ENCODE measurements at places on chromosomes 16 and 17. TPM values are rescaled to one million over a fixed set of nuclear protein-coding genes. Genes with fewer than 3 reads are reported as not detected.

The TMC8 gene
- total RNA-seq = not detected

The TANGO6 gene
- total RNA-seq = 19.7 TPM

DNA sequence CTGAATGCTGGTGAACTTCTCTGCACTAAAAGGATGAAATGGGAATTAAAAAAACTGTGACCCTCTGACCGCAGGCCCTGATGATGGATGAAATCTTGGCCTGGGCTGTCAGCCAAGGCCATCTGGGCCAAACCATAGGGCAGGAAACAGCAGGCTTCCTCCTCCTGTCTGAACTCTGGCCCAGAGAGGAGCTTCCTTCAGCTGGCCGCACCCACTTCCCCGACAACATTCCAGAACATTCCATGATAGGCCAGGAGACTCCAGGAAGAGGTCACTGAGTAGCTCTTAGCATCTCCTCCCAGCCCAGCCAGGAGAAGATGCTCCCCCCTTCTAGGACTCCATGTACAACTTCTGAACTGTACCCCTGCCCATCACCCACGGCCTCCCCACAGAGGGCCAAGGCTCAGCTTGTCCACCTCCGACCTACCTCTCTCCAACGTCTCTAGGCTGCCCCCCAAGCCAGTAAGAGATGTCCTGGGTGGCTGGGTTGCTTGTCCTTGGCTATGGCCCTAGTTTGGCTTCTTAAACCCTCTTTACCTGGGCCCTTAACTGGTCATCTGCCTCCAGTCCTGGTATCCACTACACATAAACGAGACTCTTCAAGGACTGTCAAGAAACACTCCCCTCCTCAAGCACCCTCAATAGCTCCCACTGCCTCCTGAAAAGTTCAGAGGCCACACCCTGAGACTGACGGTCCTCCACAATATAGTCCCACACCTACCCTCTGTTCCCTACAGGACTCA, 1.7 kb downstream of the RPH3AL start:
- DNase-seq = no peak

DNA sequence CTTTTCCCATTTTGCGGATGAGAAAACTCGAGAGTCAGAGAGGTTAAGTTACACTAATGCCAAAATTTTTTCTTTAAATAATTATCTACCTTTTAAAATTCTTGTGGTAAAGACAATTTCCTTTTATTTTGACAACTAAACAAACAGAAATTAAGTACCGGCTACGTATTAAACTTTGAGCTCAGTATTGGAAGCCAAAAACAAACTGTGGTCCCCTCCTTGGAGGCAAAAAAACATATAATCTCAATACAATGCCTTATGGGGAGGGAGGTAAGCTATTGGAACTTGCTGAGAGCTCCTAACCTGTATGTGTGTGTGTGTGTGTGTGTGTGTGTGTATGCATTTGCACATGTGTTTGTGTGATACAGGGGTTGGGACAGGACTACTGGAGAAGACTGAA, 2.2 kb downstream of the KRTAP2-4 start:
- no peak for DNase-seq

- DNase-seq = no peak
Measured at GRCh38 chr17:2798678-2799077, 2.4 kb downstream of the RAP1GAP2 start.

DNA sequence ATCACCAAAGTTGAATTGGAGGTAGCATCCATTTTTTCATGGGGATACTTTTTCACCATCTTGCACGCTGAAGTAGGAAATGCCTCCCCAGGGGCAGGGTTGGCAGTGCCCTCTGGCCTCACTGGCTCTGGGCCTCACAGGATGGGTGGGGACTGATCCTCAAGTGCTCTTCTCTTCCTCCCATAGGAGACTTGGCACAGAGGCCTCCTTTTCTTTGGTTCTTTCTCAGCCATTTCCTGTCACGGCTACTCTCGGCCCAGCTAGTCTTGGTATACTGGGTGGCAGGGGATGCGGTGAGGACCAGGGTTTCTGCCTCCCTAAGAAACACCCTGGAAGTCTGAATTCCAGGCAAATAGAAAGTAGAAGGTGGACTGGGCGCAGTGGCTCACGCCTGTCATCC, 58.2 kb downstream of the PECAM1 start:
- DNase-seq = no peak

The TMEM204 gene
- 7.0 TPM for total RNA-seq

- no peak for DNase-seq
Measured at GRCh38 chr16:47016700-47017133, 43.2 kb upstream of the DNAJA2 start.

GRCh38 chr17:78939615-78940014, 14.4 kb upstream of the TIMP2 start:
- peak; percentile 52 for DNase-seq

GRCh38 chr17:37481001-37481665, 8.6 kb upstream of the DUSP14 start:
- DNase-seq = no peak

DNA sequence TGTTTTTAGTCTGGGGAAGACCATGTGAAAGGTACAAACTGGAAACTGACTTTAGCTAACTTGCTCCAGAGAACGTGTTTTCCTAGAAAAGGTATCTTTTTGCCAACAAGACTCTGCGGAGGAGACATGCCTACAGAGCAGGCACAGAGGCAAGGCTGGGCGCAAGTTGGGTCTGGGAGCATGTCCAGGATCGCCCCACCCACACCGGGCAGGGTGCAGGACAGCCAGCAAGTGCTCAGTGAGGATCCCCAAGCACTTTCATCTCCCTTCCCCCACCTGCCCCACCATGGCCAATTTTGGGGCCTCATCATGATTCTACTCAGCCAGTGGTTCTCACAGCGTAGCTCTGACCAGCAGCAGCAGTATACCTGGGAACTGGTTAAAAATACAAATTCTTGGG, 18.2 kb upstream of the ROGDI start:
- no peak for DNase-seq

DNA sequence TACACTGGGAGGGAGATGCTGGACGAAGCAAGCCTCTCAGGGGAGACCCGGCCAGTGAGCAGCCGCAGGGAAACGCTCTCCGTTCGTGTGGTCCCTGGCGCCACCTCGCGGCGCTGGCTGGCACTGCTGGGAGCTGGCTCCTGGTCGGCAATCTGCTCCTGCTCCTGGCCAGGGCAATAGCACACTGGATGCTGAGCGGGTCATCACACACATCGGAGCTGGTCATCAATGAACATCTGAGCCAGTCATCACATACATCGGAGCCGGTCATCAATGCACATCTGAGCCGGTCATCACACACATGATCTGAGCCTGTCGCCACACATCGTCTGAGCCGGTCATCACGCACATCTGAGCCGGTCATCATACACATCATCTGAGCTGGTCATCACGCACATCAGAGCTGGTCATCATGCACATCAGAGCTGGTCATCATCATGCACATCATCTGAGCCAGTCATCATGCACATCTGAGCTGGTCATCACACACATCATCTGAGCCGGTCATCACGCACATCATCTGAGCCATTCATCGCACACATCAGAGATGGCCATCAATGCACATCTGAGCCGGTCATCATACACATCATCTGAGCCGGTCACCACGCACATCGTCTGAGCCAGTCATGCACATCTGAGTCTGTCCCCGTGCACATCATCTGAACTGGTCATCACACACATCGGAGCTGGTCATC, 217.3 kb downstream of the RBFOX3 start:
- peak; percentile 40 for DNase-seq

The FGF11 gene
- total RNA-seq = 0.18 TPM

- no peak for DNase-seq
Measured at GRCh38 chr16:65655802-65656201, 533.9 kb upstream of the CDH11 start.

The ZNF750 gene
- not detected for total RNA-seq

The MIS12 gene
- total RNA-seq = 18.1 TPM

- DNase-seq = no peak
Measured at GRCh38 chr17:80092959-80093358, 8.4 kb upstream of the GAA start.

GRCh38 chr17:22277595-22277994, 585.3 kb downstream of the KCNJ18 start:
- no peak for DNase-seq

DNA sequence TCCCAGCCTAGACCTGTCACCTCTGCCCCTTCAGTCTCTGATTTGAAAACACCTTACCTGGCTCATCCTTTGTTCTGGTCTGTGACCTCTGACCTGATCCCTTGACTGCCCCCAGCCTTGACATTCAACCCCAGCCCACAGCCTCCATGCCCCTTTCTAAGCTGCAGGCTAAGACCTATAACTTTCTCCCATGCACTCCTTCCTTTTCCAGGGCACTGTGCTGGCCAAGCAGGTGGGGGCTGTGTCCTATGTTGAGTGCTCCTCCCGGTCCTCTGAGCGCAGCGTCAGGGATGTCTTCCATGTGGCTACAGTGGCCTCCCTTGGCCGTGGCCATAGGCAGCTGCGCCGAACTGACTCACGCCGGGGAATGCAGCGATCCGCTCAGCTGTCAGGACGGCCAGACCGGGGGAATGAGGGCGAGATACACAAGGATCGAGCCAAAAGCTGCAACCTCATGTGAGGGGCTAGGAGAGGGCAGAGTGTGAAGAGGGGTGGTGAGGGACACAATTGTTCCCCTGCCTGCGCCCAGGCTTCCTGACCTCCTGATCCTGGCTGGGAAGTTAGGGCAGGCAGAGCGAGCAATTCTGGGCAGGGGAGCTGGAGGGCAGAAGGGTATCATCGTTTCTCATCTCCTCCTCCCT, 3.3 kb downstream of the RND2 start:
- DNase-seq = no peak

DNA sequence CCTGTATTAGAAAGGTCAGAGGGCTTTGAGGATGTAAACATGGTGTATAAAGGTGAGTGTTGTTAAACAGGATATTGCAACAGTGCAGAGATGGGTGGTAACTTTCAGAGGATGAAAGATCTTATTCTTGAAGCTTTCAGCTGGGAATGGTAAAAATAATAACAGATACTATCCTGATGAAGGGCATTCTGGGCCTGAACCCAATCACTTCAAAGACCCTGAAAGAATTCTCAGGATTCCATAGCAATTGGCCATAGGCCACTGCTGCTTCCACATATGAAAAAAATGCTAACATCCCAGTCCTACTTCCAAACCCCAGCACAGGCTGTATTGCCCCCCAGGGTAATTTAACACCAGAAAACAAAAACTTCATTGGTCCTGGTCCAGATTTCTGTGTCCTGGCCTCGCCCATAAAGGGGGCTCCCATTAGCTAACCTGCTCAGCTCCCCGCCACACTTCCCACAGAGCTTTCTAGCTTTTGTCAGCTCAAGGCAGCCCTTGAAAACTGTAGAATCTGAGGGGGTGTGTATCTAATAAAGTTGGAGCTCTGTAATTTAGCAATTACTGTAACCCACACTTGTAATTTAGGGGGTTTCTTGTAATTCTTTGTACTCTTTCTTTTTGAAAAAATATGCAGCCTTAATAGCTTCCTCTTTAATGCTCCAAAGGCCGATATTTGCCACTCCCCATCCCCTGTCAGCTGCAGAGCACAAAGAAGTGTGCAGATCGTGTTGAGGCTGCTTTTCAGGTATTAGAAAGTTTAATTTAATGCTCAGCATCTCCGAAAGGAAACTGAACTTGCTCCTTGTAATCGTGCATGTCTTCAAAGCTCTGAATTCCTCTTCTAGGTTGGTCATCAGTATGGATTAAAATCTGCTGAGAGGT, 371.5 kb downstream of the SEC14L1 start:
- DNase-seq = no peak

The FAM171A2 gene
- 3.2 TPM for total RNA-seq

The NOS2 gene
- total RNA-seq = under 0.01 TPM

DNA sequence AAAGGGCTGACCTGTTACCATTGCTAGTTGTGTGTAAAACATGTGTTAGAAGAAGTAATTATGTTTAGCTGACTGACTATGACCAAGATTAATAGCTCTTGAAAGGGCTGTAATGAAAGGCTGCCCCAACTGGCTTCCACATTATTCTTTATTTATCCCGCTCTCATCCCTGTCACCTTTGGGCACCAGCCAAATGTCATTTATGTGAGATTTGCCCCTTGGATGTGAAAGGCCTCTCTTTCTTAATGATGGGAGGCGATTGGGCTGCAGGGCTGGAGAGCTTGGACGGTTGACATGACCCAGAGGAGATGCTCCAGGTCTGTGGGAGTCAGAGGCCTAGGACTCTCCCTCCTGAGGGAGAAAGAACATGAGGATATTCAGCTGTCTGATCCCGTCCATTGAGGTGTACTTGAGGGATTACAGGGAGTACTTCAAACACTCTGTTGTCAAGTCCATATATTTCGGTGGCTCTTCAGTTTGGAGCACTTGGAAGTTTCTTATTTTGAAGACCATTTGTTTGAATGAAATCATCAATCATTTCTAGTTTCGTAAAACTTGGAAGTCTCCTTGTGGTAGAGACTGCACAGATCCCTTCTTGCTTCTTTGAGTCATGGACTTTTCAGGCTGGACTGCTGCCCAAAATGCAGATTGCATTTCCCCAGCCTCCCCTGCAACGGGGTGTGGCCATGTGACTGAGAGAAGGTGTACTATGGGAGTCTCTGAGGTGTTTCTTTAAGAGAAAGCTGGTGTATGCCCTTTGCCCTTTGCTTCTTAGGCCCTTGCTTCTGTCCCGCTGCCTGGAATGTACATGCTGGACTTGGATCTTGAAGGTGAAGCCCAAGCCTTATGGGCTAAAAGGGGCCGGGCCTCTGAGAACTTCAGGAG, 51.3 kb downstream of the FTO start:
- DNase-seq = peak; percentile 60

The ASB16 gene
- total RNA-seq = not detected

- DNase-seq = peak; percentile 98
Measured at GRCh38 chr17:82791532-82791931, 39.7 kb downstream of the TBCD start.

DNA sequence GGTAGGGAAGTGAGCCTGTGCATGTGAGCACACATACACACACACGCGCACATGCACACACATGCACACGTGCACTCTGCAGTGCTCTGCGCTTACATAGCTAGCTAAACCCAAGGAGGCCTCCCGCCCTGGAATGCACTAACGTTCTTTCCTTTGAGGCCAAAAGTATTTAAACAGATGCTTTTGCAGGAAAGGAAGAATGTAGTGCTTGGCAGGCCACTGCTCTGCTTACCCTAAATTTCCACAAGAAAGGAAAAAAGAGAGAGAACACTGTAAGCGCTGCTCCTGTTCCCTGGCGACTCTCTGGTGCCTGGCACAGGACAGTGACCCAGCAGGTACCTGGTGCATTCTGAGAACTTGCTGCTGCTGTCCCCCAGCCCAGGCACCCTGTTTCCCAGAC, 31.3 kb upstream of the MRPS23 start:
- DNase-seq = peak; percentile 89

DNA sequence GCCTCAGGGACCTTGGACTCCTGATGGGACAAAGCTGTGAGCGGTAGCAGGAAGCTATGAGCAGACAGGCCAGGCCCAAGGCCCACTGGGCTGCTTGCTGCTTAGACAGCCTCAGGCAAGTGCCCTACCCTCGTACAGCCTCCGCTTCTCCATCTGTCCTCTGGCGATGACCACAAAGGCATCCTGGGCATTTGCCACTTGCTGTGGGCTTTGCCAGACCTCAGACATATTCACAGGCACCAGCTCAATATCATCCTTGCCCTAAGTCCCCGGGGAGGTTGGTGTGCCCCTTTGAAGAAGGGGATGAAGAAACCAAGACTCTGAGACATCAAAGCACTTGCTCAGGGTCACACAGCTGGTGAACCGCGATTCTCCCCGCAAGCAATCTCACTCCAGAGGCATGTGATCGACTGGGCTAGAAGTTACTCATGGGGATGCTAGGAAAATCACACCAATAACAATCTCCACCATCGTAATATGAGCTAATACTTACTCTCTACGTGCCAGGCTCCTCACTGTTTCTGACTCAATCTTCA, 21.7 kb downstream of the PPL start:
- DNase-seq = peak; percentile 96
